ENCODE measurements at places on chromosomes 2 and 18.

GRCh38 chr2:167990062-167990461, 257.3 kb downstream of the STK39 start:
- DNase-seq = no peak

DNA sequence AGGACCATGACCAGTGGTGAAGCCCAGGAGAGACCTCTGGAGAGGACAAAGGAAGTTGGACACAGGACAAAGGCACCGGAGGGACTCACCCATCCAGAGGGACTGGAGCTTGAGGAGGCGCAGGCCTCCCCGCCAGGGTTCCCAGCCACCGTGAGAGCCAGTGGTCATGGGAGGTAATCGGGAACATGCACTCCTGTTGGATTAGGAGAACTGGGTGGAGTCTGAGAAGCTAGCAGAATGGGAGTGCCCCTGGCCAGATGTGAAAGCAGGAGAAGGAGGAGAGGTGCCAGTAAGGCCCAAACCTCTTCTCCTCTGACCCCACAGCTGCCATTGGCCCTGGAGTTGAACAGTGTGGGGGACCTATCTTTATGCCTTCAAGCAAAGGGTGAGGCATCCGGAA, 20.3 kb downstream of the POU3F3 start:
- no peak for DNase-seq

- DNase-seq = no peak
Observed at GRCh38 chr2:239668042-239668441, 267.2 kb upstream of the HDAC4 start.

DNA sequence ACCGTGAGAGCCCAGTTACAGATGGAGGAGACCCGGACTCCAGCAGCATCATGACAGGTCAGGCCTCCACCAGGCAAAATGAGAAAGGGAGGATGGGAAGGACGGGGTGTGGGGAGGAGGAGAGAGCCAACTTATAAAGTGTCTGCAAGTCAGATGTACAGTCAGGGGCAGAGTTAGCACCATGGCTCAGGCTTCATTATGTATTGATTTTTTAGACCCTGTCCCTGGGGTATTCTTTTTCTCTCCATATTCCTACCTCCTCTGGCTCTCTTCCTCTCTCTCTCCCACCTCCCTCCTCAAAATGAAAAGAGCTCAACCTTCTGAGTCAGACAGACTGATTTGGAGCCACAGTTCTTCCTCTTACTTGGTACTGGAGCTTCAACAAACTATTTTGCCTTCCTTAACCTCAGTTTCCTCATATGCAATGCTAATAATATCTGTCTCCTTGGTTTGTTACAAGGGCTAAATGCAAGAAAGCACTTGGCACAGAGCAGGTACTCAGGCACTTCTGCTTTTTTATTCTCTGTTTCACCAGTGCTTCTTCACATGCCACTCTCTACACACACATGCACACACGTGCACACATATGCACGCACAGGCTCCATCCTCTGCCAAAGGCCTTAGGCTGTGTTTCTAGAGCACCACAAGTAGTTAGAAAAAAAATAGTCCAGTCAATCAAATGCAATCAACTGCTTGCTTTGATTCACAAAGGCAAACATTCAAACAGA, 92.3 kb upstream of the PKDCC start:
- no peak for DNase-seq

DNA sequence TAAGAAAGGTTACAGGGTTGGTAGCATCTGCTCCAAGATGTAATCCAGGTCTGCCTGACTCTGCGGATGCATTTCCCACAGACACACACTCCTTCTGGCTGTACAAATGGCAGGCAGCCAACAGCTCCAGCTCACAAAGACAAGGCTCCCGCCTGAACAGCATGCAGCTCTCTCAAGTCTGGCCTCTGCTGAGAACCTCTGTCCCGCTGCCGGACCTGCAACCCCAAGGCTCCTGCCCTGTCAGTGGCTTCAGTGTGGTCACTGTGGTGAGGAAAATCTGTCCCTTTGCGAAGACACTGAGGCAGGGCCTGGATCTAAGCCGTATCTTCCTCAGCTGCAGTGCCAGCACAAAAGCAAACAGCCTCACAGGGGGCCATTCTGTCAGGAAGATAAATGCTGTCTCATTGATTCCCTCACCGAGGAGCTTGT, 469.3 kb upstream of the MEX3C start:
- no peak for DNase-seq

DNA sequence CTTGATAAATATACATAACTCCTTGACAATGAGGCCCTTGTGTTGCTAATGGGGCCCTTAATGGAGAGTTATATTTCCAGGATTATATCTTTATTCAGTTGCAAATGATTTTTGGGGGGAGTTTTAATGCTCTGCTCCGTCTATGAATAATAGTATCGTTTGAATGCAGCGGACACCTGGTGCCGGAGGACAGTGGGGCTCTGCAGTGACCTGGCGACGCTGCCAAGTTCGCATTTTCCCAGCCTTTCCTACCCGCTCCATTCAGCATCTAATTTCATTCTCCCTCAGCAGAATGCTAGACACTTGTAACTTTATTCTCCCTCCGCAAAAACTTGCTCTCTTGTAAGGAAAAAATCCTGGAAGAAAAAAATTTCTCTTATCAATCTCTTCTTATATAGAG, 257.6 kb upstream of the SALL3 start:
- no peak for DNase-seq

DNA sequence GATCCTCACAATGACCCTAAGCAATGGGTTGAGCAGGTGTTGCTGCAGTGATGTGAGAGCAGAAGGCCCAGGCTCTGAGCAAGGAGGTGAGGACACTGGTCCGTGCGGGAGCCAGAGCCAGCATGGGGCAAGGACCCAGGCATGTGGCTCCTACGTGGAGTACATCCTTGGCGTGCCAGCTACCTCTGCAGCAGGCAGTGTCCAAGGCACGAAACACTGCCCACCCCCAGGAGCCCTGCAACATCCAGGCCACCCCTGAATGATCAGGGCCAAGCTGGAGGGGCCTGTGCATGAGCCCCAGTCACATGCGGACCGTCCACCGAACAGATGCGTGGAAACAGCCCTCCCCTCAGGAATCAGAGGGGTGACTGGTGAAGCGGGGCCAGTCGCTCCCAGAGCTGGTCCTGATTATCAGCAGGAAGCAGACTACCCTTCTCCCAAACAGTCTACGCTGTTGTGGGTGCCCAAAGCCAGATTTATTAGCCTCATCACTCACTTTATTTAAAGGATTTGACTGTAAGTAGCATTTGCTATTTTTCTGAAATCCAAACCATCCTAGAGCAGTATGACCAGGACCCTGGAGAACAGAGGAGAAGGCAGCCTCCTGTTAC, 16.8 kb downstream of the CELF4 start:
- DNase-seq = no peak

GRCh38 chr2:119086327-119086726, 72.2 kb downstream of the C1QL2 start:
- DNase-seq = no peak

- no peak for DNase-seq
Observed at GRCh38 chr2:94982675-94983074, 42.8 kb upstream of the MAL start.

DNA sequence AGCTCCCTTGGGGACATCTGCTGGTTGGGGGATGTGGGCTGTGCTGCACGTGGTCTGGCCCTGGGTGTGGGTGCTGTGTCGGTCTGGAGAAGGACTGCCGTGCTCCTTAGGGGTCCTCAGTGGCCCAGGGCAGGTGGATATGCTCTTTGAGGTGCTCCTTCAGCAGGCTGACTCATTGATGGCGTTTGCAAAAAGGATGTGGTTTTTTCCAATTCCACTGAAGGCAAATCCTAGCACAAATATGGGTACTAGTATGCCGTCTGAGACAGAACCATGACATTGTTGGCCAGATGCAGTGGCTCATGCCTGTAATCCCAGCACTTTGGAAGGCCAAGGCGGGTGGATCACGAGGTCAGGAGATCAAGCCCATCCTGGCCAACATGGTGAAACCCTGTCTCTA, 3.3 kb downstream of the PPP1R7 start:
- no peak for DNase-seq

DNA sequence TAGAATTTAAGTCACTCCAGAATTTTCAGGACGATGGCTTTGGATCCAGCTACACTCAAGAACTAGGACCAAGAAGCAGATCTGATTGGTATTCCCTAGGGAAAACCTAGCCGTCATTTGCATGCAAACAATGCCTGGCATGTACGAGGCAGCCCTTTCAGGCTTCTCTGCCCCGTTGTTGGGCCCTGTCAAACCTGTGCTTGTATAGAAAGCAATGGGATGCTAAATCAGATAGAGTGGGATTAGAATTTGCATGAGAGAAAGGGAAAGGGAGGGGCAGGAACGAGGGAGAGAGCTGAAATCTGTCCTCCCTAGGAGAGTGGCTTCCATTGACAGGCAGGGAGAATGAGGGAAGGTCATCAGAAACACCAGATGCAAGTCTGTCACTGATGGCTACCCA, 28.6 kb downstream of the ARID5A start:
- no peak for DNase-seq

GRCh38 chr2:121382744-121383143, 97.7 kb upstream of the TFCP2L1 start:
- DNase-seq = no peak

DNA sequence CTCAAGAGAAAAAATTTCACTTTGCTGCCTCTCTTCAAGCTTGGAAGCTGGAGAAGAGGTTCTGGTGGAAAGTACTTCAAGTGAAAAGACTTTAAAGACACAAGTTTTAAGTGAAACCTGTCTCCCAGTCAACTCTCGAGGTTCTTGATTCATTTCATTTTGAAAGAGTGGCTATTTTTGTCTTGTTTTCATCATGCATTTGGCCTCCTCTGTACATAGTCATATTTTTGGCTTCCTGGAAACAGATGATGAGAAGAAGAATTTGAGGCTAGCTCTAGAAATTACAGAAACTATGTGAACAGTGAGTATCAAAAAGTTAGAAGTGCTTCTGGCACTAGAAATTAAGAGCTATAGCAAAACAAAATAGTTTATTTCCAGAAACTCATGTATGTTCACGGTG, 124.8 kb downstream of the DTNA start:
- DNase-seq = no peak

DNA sequence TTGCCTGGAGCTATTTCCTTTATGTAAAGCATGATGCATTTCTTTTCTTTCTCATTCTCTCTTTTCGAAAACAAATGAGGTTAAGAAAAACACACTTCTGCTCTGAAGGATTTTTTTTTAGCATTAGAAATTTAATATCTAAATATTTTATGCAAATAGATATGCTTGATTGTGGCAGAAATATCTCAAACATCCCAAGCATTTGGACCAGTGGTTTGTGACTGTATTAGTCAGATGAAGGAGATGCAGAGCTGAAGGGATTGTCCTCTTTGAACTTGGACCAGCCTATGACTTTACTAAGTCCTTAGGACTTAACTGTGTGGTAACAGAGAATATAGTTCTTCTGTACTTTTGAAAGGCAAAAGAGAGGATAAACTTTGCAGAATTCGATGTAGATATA, 335.9 kb upstream of the NT5C1B start:
- DNase-seq = no peak

- DNase-seq = no peak
Observed at GRCh38 chr18:685438-685837, 27.0 kb downstream of the ENOSF1 start.

DNA sequence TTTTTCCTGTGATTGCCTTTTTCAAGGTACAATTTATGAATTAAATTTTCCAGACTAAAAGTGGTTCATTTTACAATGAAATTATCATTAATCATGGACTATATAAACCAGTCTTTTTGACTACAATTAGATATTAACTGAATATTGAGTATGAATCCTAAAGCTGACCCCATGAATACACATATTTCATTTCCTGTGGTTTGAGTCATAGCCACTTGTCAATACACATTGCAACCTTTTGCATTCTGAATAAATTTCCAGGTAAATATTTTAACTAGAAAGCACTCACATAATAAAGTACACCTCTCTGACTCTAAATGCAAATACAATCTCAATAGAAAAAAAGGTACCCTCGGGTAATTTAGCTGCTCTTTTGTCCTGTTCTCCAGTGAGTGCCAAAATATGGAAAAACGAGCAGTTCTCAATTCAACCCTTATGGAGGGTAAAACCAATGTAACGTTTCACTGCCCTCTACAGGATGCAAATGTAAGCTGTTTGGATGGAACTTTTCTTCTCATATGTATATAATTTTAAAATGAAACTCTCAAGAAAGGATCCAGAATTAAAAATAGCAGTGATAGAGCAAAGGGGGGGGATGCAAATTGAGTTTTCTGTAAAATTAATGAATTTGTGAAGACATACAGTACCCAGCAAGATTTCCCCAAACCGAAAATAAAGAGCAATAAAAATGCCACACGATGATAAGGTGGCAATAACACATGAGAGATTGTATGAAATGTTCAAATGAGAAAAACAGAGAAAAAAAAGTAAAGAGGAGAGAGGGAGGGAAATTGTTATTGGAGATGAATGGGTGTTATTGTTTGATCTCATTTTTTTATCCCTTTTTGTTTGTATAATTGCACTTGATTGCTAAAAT, 1795.7 kb upstream of the PIK3C3 start:
- peak; percentile 10 for DNase-seq

GRCh38 chr18:48029296-48029986, 99.0 kb upstream of the SMAD2 start:
- DNase-seq = no peak

GRCh38 chr2:192000196-192000980, 153.5 kb upstream of the CAVIN2 start:
- no peak for DNase-seq

DNA sequence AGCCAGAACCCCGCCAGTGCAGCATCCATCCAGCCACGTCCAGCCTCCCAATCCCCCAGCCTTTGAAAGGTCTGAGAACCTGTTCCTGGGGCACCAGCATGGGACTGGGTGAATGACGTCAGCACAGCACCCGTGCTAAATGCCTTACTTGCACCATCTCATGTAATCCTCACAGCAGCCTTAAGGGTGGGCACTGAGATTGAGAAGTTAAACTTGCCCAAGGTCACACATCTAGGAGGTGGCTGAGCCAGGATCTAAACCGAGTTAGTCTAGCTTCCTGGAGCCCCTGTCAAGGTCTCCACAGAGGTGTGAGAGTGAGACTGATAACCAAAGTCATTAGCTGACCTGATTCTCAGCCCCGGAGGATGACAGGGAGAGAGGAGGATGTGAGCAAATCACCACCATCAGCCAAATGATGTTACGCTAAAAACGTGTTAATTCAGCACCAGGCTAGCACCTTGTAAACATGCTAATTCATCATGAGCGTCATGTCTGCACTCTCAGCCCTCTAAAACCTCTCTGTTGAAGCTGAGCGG, 4.6 kb downstream of the CD8A start:
- no peak for DNase-seq

- DNase-seq = no peak
Observed at GRCh38 chr2:196591621-196592022, 47.9 kb upstream of the CCDC150 start.

- DNase-seq = no peak
Observed at GRCh38 chr2:232245111-232245510, 133.4 kb upstream of the ALPP start.

All from suppressor macrophage treated with lipopolysaccharide for 1 hour (primary cell).